ENCODE measurements at places on chromosomes 16 and 17. TPM values are rescaled to one million over a fixed set of nuclear protein-coding genes. Genes with fewer than 3 reads are reported as not detected.

Gene NPIPA3
- total RNA-seq = not detected

Gene PYY
- total RNA-seq = not detected

Gene SEPHS2
- total RNA-seq = 9.2 TPM

Gene QRICH2
- 1.4 TPM for total RNA-seq

Gene HP
- total RNA-seq = 1.8 TPM

Gene MYH1
- not detected for total RNA-seq

Gene GUCY2D
- not detected for total RNA-seq

Gene CNTNAP1
- 15.2 TPM for total RNA-seq

Gene ADAD2
- 0.35 TPM for total RNA-seq

Gene CLDN7
- total RNA-seq = 306 TPM

Gene SKAP1
- total RNA-seq = 11.9 TPM

Gene BLTP2
- total RNA-seq = 182 TPM

Gene SLC12A3
- total RNA-seq = 2.4 TPM

Gene CCL16
- not detected for total RNA-seq

Gene CDK5RAP3
- total RNA-seq = 66.2 TPM

Gene TNP2
- not detected for total RNA-seq

Gene ZACN
- not detected for total RNA-seq

Gene B9D1
- 25.9 TPM for total RNA-seq

Gene GJD3
- 0.30 TPM for total RNA-seq

Gene NPIPB8
- total RNA-seq = 0.05 TPM

Gene GNG13
- not detected for total RNA-seq

Gene SLC6A2
- total RNA-seq = not detected

Gene SLFN13
- total RNA-seq = 9.2 TPM

Gene INCA1
- 0.69 TPM for total RNA-seq

Gene PLA2G10
- not detected for total RNA-seq

Gene WNK4
- total RNA-seq = 9.7 TPM

Gene ZP2
- not detected for total RNA-seq

Gene CUEDC1
- total RNA-seq = 20.1 TPM

Gene FOXJ1
- total RNA-seq = 1.1 TPM

Gene HOXB13
- total RNA-seq = not detected

Data from renal cortical epithelial cell (primary cell).